ENCODE measurements at places on chromosomes 16 and 17.

- DNase-seq = no peak
Measured at GRCh38 chr16:83681381-83681956, 126.3 kb upstream of the HSBP1 start.

DNA sequence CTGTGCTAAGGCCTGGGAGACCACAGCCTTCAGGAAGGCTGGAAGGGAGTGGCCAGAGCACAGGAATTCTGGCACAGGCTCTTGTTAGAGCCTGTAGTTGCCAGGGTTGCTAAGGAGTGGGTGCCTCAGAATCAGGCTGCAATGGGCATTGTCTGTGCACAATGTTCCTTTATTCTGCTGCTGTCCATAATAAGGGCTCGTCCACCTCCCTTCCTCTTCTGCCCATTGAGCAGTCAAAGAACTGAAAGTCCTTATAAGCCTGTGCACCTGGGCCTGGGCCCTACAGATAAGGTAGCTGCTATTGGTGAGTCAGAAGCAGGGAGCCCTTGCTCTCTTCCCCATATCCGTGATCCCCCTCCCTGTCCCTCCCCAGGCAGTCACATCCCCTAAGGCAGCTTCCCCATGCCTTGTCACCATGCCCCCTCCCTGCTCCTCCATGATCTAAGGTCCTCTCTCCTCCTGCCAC lies 5.4 kb upstream of the CNGB1 start:
- no peak for DNase-seq

DNA sequence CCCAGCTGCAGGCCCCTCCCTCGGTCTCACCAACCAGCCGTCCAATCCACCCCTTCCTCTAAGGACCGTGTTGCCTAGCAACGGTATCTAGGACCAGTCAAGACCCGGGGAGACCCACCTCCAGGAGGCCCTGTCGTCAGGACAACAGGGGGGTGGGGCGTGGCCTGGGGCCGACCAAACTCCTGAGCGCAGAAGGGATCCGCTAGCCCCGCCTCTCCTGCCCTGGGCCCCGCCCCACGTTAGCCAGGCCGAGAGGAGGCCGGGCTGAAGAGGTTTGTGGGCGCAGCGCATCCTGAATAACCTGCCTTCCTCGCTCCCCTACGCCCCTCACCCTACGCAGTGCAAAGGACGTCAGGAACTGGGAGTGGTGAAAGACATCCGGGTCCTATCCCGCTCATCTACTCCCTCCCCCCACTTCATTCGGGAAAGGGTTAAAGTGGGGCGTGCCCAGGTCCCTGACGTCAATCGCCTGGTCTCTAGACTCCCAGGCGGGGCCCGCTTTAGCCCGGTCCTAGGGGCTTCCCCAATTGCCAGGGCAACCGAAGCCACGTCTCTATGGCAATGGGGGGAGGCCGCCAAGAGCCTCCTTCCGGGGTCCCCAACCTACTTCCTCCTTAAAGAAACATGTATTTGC lies 14.7 kb downstream of the DLG4 start:
- peak; percentile 99 for DNase-seq

DNA sequence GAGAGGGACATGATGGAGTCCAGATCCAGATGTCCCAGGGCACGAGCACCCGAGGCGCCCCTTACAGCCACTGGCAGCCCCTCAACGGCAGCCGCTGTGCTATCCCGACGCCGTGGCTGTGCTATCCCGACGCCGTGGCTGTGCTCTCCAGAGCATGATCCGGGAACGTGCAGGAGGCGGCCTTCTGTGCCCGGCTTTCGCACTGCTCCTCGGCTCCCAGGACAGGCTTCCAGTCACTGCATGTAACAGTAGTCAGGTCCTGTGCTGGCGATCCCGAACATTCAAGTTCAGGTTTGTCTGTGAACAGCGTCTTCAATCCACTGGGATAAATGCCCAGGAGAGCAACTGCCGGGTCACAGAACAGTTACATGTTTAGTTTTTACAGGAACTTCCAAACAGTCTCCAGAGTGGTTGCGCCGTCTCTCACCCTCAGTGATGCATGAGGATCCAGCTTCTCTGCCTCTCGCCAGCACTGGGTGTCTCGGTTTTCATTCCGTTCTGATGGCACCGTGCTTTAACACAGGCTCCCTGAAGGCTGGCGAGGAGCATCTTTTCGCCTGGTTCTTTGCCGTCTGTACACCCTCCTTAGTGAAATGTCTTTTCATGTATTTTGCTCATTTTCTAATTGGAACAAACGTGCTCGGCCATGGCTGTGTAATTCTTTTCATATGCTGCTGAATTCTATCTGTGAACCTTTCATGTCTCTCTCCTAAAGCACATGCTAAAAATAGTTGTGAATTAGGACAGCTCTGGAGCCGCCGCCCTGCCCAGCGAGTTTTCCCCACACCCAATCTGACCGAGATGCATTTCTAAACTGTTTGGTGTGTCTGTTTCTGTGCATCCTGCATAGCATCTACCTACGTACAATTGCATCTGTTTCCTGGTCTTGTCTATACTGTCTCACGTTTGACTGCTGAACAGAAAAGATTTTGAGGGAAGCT lies 72.6 kb upstream of the METRNL start:
- no peak for DNase-seq

DNA sequence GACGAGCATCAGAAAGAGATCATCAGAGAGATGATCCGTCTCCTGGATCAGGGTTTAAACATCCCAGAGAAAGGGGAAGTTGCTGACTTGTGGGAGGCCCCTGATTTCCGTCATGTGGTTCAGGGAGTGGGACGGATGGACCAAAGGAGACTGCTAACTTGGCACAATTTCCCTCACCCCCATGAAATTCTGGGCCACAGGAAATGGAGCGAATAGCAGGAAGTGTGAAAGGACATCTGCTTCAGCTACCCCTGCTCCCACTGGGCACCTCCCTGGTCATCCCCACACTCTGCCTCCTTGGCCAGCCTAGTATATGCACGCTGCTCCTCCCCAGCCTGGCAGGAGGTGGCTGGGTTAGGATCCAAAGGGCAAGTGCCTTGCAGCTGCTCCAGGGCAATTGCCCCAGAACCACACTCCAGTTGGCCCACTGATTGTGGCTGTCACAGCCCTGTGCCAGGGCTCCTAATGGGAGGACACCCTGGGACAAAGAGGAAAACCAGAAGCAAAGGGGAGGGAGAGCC lies 1.3 kb downstream of the ARRB2 start:
- DNase-seq = no peak

- no peak for DNase-seq
Measured at GRCh38 chr17:30472238-30472890, 4.8 kb upstream of the GOSR1 start.

GRCh38 chr16:58727796-58728568 lies 6.1 kb downstream of the GOT2 start:
- DNase-seq = no peak

DNA sequence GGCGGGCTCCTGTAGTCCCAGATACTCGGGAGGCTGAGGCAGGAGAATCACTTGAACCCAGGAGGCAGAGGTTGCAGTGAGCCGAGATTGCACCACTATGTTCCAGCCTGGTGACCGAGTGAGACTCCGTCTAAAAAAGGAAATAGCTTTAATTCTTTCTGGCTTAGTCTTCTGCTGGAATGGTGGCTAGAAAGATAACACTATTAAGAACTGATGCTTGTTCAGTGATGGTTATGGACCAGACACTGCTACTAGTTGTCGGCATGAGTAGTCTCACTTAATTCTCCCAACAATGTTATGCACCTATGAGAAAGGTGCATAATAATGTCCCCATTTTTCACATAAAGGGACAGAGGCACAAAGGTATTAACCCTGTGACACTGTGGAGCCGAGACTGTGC lies 188.7 kb downstream of the HS3ST3A1 start:
- DNase-seq = no peak

- DNase-seq = no peak
Measured at GRCh38 chr16:30937692-30938091, 11.2 kb upstream of the ORAI3 start.

DNA sequence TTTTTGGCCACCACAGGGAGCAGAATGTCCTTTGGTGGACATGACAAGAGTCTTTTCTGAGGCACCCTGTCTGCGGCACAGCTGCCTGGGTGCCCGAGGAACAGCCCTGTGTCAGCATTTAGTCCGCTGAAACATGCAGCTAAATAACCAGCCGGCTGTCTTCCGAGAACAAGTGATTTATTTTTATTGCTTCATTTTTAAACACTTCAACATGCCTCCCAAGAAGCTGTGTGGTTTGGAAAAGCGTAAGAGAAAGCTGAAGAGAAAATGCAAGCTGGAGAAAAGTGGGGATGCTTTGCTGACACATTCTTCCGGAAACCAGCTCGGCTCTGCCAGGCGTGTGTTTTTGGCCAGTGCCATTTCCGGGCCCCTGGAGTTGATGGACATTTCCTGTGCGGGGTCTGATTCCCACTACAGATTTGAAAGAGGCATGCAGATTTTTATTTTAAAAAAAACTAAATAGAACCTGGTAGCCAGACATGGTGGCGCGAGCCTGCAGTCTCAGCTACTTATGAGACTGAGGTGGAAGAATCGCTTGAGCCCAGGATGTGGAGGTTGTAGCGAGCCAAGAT lies 94.7 kb downstream of the SEC14L1 start:
- DNase-seq = peak; percentile 12

GRCh38 chr16:84519855-84520254 lies 15.4 kb upstream of the MEAK7 start:
- no peak for DNase-seq

- DNase-seq = no peak
Measured at GRCh38 chr17:54180950-54181349, 358.2 kb downstream of the KIF2B start.

DNA sequence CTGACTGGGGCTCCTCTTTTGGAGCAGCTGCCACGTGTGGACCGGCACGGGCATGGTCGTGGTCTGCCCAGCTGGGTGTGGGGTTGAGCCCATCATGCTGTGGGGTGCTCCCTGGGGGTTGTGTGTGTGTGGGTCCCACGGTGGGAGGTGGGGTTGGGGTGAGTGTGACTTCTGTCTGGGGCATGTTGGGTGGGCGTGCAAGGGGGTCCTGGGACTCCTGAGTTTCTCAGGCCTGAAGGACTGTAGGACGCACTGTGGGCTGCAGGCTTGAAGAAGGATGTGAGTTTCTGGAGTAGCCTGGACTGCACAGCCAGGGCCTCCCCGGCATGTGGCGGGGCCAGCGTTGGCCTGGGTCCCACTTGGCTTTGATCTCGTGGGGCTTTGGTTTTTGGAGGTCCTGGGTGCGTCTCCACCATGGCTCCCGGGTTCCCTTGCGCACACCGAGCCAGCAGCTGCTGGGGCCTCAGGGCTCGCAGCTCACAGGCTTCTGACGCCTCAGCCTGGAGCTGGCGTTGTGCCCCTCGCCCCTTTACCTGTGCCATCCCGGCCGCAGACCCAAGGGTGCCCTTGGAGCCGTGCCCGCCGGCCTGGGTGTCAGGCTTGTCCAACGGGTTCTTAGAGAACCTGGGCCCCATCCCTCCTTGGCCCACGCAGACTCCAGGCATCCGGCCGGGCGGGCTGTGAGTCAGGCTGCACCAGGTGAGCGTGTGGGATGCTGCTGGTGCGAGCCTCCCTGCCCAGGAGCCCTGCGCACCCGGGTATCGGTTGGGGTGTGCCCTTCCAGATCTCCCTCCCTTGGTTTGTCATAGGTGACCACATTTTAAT lies 34.4 kb upstream of the ZNF750 start:
- DNase-seq = no peak

DNA sequence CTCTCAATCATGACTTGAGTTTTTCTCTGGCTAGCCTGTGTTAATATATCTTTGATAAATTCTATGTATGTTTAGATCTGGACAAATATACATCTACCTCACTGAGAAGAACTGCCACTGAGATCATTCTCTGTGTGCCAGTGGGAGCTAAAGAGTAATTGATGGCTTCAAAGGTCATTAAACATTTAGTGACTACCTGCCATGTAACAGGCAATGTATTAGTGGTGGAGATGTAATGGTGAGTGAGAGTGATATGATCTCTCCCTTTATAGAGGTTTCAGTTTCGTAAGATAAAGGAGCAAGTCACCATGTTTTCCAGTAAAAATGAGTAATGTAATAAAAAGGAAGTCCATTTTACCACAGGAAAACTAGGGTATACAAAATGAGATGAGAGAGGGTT lies 235.8 kb upstream of the CDH8 start:
- DNase-seq = no peak

DNA sequence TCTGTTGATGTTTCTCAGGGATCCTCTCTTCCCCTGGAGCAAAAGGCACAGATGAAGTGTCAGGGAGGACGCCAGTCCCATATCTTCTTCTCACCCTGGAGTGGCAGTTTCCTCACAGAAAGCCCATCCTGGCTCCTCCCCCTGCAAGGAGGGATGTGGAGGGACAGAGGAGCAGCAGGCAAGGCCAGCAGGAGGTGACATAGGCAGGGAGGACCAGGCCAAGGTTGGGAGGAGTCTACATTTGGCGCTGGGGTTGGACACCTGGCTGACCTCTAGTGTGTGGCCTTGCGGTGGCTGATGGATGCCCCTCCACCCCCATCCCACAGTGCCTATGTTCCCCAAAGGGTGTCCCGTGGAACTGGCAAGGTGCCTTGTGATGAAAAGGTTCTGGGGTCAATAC lies 125.4 kb downstream of the SEC14L1 start:
- DNase-seq = no peak

GRCh38 chr17:37844158-37844976 lies 79.8 kb upstream of the TBC1D3K start:
- DNase-seq = peak; percentile 18

DNA sequence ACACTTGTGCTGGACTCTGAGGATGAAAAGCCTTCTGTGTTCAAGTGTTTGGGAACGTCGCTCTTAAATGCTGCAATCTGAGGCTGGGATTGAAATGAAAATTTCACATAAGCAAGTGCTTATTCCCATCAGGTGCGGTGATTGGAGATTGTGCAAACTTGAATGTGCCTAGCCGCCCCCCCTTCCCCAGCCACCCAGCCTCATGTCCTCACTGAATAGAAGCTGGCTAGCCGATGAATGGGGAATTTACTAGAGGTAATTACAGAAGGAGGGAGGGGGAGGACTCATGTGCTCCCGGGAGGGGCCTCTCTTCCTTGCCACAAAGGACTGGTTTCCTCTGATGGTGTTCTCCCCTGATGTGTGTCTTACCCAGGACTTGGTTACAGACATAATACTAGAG lies 544.8 kb upstream of the EEF2KMT start:
- DNase-seq = no peak

DNA sequence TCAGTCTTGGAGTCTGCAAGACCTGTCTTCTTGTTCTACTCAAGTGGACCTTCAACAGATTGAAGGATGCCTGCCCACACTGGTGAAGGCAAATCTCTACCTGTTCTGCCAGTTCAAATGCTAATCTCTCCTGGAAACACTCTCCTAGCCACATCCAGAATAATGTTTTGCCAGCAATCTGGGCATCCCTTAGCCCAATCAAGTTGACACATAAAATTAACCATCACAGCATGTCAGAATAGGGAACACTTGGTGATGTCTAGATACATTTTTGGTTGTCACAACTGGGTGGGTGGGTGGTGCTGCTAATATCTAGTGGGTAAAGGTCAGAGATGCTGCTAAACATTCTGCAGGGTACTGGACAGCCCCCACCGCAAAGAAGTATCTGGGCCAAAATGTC lies 744.9 kb upstream of the SOX9 start:
- DNase-seq = no peak

GRCh38 chr17:16935241-16935663 lies 36.7 kb downstream of the TNFRSF13B start:
- DNase-seq = no peak
